ENCODE measurements at places on chromosomes 12 and 14.

GRCh38 chr12:19151298-19151697 lies 21.8 kb downstream of the PLEKHA5 start:
- DNase-seq, result no peak

DNA sequence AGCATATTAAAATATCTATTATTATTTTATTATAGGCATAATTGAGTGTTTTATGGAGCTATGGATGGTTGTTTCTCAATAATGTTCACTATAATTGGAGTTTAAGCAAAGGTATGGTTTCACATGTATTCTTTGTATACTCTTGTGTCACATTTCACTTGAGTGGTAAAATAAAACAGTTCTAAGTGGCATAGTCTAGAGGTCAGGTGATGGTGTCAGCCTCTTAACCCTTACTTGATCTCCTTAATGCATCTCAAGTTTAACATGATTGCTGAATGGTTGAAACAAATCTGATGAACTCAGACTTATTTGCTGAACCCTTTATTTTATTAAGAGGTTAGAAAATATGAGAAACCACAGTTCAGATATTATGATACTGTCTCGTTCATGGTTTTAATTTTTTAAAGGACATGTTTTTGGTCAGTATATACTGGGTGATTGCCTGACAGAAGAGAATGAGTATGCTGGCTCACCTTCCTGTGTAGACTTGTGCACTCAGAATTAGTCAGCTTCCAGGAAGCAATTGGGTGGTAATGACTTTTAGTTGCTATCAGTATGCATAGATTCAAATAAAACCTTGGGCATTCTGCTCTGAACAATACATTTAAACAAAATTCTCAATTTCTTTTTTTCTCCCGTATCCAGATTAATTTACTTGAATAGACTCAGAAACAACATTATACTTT lies 464.6 kb downstream of the PCNX1 start:
- DNase-seq, result peak; percentile 81

DNA sequence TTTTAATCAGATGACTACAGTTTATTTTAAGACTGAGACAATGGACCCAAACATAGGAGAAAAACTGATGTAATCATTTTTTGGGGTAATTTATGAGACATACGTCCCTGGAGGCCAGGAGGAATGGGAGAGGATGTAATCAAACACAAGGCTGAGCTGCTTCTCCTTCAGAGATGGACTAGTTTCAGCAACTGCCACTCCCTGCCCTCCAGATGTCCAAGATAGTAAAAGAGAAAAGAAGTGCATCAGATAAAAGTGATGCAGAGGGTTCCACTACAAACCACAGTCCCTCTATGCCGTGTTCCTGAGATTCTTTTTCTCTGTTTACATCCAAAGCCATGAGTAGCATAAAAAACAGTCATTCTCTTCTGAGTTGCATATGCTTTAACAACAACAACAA lies 101.1 kb downstream of the DACT1 start:
- no peak for DNase-seq

- DNase-seq, result peak; percentile 45
Observed at GRCh38 chr12:97142737-97143410, 235.8 kb downstream of the NEDD1 start.

DNA sequence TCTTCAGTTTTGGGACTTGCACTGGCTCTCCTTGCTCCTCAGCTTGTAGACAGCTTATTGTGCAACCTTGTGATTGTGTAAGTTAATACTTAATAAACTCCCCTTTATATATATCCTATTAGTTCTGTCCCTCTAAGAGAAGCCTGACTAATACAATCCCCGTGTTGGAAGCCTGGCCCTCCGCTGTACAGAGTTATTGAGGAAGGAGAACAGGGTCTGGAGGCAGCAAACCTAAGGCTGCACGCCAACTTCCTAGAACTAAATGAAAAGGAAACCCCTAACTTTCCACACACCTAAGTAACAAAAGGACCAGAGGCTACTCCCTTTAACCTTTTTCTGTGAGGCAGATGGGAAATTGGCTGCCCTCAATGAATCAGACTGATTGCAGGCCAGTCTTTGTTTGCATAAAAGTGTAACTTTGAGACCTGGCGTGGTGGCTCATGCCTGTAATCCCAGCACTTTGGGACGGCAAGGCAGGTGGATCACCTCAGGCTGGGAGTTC lies 42.6 kb upstream of the LIMA1 start:
- peak; percentile 5 for DNase-seq

Measured in dermis blood vessel endothelial cell (primary cell).